Adrenal gland (tissue), 19 donors: ENCODE measurements at places on chromosomes 7 and 10. TPM values are rescaled to one million over a fixed set of nuclear protein-coding genes. Genes with fewer than 3 reads are reported as not detected.

SVOPL gene
- 1.4 TPM for total RNA-seq

PPP1R3A gene
- not detected for total RNA-seq

ANXA7 gene
- total RNA-seq, result 169 TPM

ADAM12 gene
- 0.13 TPM for total RNA-seq

C10orf105 gene
- 0.48 TPM for total RNA-seq

ASIC3 gene
- total RNA-seq, result 0.24 TPM

VENTX gene
- 0.24 TPM for total RNA-seq

NUTM2D gene
- 6.4 TPM for total RNA-seq

TRRAP gene
- total RNA-seq, result 16.5 TPM

PKD1L1 gene
- total RNA-seq, result not detected

OIT3 gene
- not detected for total RNA-seq

MORN4 gene
- 5.5 TPM for total RNA-seq

FXYD4 gene
- total RNA-seq, result not detected

C7orf57 gene
- not detected for total RNA-seq

GPR15LG gene
- not detected for total RNA-seq

ATOH7 gene
- total RNA-seq, result 0.34 TPM

SLC16A9 gene
- total RNA-seq, result 203 TPM

SHTN1 gene
- 18.6 TPM for total RNA-seq

SPDYE17 gene
- not detected for total RNA-seq

ZNF117 gene
- total RNA-seq, result 52.5 TPM

FAM25C gene
- not detected for total RNA-seq

MMD2 gene
- 0.17 TPM for total RNA-seq

CLRN3 gene
- total RNA-seq, result not detected

MYL10 gene
- not detected for total RNA-seq

SH2D4B gene
- total RNA-seq, result not detected

INA gene
- 0.45 TPM for total RNA-seq

TUBAL3 gene
- total RNA-seq, result not detected

AKR1C4 gene
- total RNA-seq, result not detected

AGFG2 gene
- 142 TPM for total RNA-seq
